ENCODE measurements at places on chromosomes 7 and 10. TPM values are rescaled to one million over a fixed set of nuclear protein-coding genes. Genes with fewer than 3 reads are reported as not detected.
A peak's percentile ranks its signal among the peaks of the same experiment; 100 is the strongest.

The INMT gene
- 6.4 TPM for total RNA-seq

The NODAL gene
- total RNA-seq = not detected

The MYL10 gene
- not detected for total RNA-seq

GRCh38 chr7:116836911-116837310 lies 25.5 kb upstream of the CAPZA2 start:
- H3K4me1 ChIP-seq = no peaks in the 10 kb centered on the region
- no peak for DNase-seq
- no peaks in the 10 kb centered on the region for H3K36me3 ChIP-seq

DNA sequence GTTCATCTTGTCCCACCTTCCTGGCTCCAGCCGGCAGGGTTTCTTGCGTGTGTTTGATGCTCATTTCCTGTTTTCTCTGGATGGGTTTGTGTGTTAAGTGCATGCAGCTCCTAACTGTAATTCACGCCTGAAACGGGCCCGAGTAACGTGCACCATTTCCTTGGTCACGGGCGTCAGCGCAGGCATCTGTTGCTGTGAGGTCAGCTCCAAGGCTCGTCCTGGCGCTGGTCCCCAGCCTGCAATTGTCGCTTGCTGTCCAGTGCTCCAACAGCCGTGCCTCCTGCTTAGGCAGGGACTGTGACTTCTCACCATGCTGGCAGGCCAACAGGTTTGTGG lies 201.1 kb downstream of the GLRX3 start:
- no peak for DNase-seq
- no peaks in the 10 kb centered on the region for H3K27me3 ChIP-seq
- no peaks in the 10 kb centered on the region for H3K4me1 ChIP-seq
- H3K4me3 ChIP-seq = no peak overlapping the region
- H3K27ac ChIP-seq = no peak overlapping the region

DNA sequence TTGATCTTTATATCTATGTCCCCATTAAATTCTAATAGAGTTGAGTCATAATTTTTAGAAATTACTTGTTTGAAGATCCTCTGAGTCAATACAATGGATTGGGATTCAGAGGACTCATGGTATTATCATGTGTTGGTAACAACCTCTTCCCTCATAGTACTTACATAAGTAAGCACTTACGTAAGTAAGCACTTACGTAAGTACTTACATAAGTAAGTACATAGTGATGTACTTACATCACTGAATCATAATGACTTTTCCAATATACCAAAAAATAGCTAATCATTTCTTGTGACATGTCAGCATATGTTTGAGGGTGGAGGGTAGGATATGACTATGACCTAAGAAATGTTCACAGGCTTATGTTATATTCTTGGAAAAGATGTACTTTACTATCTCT lies 740.5 kb downstream of the SORCS1 start:
- H3K36me3 ChIP-seq = no peaks in the 10 kb centered on the region
- H3K4me3 ChIP-seq = no peak overlapping the region
- no peak for DNase-seq
- no peak overlapping the region for H3K27ac ChIP-seq

GRCh38 chr7:87413029-87413428 lies 62.5 kb downstream of the ABCB4 start:
- no peaks in the 10 kb centered on the region for H3K4me1 ChIP-seq
- H3K27ac ChIP-seq = no peak overlapping the region
- no peak for DNase-seq
- H3K36me3 ChIP-seq = no peaks in the 10 kb centered on the region

DNA sequence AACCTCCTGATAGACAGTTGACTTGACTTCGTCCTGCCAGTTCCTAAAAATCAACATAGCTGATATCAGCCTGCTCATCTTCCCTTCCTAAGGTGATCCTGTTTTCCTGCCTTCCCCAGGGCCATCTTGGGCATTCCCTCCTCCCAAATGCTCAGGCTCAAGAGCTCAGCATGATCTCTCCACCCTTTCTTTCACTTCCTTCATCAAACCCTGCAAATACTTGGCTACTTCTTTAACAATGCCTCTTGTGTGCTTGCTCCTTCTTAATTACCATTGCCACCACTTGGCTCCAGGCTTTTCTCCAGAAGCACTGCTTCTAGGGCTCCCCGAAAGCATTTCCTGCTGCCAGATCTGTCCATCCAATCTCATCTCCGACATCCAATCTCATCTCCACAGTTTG lies 7.3 kb downstream of the FSCN3 start:
- H3K4me1 ChIP-seq = no peaks in the 10 kb centered on the region
- DNase-seq = no peak
- no peaks in the 10 kb centered on the region for H3K27me3 ChIP-seq

GRCh38 chr7:13321316-13321715 lies 633.9 kb downstream of the ARL4A start:
- no peak overlapping the region for H3K4me3 ChIP-seq
- H3K27ac ChIP-seq = no peak overlapping the region
- no peaks in the 10 kb centered on the region for H3K27me3 ChIP-seq
- no peaks in the 10 kb centered on the region for H3K36me3 ChIP-seq
- DNase-seq = peak; percentile 1

GRCh38 chr10:12712293-12712983 lies 289.1 kb downstream of the CCDC3 start:
- DNase-seq = no peak
- no peaks in the 10 kb centered on the region for H3K36me3 ChIP-seq
- H3K4me3 ChIP-seq = no peak overlapping the region
- H3K27ac ChIP-seq = no peak overlapping the region
- peaks cover 38% of the 10 kb centered on the region for H3K4me1 ChIP-seq
- no peaks in the 10 kb centered on the region for H3K27me3 ChIP-seq
